Karpas-422 (cell line): ENCODE measurements at places on chromosomes 2 and 18.

- DNase-seq: no peak
Observed at GRCh38 chr18:10290638-10291235, 163.7 kb upstream of the APCDD1 start.

- no peak for DNase-seq
Observed at GRCh38 chr2:50395605-50396297, 636.2 kb downstream of the NRXN1 start.

- no peak for DNase-seq
Observed at GRCh38 chr2:144011553-144011952, 508.4 kb downstream of the ZEB2 start.

DNA sequence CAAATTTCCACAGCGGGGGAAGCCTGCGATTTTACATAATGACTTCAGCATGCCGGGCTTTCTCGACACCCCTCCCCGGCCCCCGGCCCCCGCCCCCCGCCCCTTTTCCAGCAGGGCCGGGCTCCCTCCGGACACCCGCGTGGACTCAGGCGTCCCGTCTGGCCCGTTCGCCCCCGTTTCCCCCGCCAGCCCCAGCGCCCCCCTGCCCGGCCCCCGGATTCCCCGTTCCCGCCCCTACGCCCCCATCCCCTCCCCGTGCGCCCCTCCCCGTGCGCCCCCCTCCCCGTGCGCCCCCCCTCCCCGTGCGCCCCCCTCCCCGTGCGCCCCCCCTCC lies 456 bp upstream of the NFATC1 start:
- DNase-seq: no peak
